ENCODE measurements at places on chromosomes 3 and 15.

DNA sequence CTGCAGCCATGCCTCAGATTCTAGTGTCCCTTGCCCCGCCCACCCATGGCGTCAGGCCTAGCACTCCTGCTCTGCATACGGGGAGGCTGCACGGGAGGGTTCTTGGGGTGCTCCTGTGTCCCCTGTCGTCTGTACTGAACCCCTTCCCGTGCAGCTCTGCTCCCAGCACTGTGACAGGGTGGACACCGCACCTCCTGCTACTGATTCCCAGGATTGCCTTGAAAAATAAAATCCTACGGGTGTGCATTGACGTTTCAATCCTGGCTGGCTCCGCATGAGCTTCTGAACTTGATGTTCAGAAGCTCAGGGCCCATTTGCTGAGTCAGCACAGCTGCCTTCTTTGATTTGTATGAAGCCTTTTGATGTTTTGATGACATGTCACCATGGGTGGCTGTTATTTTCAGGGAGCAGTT is 176.4 kb downstream of the APBA2 start:
- no peak for DNase-seq

GRCh38 chr3:64508140-64508539 is 179.7 kb downstream of the ADAMTS9 start:
- DNase-seq: no peak

DNA sequence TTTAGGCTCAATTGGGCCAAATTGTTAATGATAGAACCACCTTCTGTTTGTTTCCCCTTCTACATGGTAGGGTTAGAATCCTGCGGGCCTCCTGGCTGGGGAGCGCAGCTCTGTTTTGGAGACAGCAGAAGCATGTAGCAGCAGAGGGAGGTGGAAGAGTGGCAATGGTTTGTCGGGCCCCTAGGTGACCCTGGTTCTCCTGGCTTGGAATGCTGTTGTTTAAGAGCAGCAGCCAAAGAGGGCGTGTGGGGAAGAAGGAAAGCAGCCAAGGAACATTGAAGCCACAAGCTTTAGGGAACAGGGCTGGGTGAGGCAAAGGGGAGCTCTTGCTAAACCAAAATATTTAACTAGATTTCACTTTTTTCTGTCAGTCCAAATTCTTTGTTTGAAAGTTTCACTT is 213.7 kb upstream of the NR2E3 start:
- no peak for DNase-seq

DNA sequence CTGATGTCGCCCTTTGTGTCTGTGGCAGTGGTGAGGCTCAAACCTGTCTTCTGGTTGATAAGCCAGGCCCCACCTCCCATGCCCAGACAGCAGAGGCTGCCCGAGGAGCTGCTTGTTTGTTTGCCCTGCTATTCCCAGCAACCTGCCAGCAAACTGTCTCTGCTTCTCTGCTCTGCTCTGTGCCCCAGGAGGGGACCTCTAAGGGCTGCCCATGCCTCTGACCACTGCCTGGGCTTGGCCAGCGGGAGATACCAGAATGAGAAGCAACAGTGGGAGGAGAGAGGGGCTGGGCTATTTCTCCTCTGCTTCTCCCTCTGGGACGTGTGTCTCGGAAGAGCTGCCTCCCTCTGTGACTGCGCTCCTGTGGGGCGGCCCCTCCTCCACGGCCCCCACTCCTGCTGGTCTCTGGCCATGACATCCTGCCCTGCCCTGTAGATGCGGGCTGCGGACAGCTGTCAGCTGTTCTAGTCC is 213.1 kb downstream of the RPLP1 start:
- no peak for DNase-seq

DNA sequence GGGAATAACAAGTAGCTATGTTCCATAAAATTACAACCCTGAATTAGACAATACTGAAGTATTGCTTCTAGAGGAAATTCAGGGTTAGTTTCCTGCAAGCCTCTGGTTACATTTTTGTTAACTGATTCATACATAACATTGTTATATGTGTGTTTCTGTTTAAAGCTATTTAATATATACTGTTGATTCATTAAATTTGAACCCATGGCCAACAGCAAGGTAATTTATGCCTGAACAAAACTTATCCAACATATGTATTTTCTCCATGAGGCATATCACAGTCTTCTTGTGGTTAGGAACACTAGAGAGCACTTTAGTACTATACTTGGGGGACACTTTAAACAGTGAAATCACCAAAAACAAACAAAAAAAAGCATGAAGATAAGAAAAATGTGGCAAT is 47.7 kb upstream of the PTX3 start:
- no peak for DNase-seq

DNA sequence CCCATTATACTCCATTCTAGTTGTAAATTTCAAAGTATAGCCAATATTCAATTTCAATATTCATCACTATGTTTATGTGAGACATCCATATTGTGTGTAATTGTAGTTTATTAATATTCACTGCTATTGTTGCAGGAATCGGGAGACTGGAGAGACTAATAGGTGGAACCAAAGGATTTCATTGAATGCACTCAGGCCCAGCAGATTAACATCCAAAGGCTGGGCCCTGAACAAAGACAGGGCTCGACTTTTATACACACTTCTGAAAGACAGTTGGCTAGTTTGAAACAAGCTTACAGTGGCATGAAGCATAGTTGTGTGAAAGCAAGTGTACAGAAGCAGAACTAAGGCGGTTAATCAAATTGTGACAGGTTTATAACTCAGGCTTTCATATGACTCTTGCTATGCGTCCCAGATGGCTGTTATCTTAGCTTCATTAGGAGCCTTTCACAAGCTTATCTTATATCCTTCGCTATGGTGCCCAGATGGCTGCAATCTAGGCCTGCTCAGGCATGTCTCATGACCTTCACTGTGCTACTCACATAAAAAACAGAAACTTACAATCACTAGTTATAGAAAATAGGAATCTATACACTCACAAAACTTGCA is 1038.8 kb upstream of the EPHA6 start:
- DNase-seq: no peak

DNA sequence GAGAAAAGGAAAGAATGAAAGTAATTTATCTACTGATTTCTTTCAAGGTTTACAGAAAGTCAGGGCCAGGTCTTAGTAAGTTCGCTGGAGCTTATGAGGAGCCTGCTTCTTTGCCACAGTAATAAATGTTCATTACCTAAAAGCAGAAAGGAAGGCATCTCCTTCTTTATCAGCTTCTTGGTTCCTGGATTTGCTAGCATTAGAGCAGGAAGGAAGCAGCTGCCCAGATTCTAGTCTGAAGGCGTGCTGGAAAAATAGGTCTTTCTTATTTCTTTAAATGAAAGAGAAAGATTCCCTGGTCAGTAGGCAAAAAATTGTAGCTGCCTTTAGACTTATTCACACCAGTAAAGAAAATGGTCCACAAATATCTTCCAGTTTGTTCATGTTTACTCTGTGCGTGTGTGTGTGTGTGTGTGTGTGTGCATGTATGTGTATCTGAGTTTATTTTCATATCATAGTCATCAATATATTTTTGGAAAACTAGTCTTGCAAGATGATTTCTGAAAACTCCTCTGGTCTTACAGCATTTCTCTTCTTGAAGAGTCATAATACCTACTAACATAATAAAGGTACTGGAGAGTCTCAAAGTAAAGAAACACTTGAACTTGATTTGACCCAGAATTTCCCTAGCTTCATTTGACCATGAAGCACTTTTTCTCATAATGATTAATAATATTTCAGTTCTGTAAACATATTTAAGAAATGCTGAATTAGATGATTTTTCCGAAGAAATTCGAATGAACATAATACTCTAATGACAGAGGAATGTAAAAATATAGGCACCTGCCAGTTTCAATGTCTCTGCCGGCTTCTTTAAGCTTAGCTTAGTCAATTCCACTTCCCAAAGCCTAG is 255.3 kb upstream of the ZPLD1 start:
- no peak for DNase-seq

DNA sequence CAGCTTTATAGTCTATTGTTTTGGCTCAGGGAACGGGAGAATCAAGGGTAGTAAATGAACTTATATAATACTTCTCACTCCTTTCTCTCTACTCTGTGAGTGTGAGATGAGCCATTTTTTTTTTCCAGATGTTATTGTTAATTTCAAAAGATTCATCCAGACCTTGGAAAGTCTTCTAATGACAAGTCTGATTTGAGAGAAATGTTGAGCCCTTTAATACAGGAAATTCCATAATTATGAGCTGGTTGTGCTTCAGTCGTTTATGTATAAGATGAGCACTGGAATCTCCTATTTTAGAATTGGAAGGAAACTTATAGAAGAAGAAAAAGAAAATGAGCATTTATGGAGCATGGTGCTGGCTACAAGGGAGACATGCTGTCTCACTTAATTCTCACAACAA is 92.0 kb downstream of the FBN1 start:
- no peak for DNase-seq

DNA sequence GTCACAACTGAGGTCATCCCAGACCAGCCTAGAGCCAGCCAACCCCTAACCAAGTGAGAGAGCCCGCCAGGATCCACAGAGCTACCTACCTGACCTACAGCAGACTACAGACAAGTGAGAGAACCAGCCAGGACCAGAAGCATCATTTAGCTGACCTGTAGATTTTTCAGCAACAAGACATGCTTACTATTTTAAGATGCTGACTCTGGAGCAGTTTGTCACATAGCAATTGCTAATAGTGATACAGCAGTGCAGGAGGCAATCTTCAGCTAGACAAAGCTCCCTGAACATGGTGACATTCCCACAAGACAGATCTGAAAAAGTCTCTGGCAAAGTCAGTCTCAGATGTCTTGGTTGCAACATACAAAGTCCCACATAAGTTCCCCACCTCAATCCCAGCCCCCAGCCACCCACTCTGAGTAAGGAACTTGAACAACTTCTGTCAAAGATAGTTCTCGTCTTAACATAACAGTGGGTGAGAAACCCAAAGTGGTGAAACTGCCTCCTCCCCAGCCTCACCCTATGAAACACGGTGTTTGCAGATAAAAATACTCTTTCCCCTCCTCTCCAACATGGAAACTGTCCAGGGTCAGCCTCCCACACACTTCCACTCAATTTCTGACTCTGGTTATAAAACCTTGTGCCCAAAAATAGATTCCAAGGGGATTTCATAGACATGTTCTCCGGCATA is 120.3 kb upstream of the SLC6A11 start:
- DNase-seq: no peak

- DNase-seq: no peak
These were observed 11.2 kb downstream of the TNFSF10 start for GRCh38 chr3:172511783-172512762.

- no peak for DNase-seq
These were observed 464 bp downstream of the GABRG3 start for GRCh38 chr15:26971271-26972018.

- DNase-seq: no peak
These were observed 23.0 kb downstream of the CMTM7 start for GRCh38 chr3:32414522-32415202.

GRCh38 chr15:99502661-99503060 is 63.1 kb upstream of the MEF2A start:
- no peak for DNase-seq

GRCh38 chr3:65385805-65386204 is 652.9 kb downstream of the MAGI1 start:
- no peak for DNase-seq

DNA sequence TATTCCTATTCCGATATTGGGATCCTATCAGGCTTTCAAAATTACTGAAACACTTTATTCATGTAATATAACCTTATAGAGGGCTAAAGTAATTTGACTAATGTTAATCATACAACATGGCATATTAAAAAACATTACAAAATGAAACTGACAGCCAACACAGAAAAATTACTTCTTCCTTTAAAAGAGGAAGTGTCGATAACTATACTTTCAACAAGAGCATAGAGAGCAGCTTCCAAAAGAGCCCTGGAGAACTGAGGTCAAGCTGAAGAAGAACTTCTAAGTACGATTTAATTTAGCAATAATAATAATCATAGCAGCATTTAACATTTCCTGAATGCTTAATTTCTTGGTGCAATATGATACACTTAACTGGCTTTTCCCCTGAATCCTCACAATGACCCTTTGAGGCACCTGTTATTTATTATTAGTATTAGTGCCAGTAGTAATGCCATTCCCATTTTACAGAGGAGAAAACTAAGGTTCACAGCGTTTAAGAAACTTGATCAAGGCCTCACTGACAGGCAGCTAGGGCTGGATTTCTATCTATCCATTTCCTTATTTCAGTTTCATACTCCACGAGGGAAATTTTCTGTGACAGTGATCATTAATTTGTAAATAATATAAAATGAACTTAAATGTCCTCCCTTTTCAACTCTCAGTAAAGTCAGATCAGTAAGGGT is 181.6 kb downstream of the CFAP20DC start:
- no peak for DNase-seq

DNA sequence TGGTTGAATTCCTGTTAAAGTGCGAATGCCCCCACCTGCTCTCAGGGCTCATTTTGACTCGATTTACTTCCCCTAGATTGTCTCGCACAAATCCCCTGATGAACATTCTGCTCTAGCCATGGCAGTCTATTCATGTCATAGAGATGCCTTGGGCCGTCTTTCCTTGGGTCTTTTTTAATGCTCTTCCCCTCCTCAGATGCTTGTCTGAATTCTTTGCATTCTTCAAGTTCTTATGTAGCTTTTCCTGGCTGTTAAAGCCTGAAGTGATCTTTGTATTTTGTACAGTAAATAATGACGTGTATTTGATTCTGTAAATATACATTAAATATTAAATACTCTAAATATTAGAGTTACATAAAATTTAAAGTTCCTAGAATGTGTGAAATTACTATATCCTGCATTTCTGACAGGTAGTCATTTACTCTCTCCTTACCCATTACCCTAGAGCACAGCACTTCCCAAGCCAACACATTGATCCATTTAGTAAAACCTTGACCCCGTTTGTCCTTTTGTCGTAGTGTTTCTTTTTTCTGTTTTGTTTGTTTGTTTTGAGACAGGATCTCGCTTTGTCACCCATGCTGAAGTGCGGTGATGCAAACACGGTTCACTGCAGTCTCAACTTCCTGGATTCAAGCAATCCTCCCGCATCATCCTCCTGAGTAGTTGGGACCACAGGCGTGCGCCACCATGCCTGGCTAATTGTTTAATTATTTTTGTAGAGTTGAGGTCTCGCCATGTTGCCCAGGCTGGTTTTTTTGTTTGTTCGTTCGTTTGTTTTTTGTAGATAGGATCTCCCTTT is 47.9 kb downstream of the YEATS2 start:
- DNase-seq: no peak

- no peak for DNase-seq
These were observed 269.1 kb downstream of the SCAPER start for GRCh38 chr15:76636059-76636458.

GRCh38 chr3:170228093-170228766 is 6.0 kb downstream of the PRKCI start:
- DNase-seq: no peak
